ENCODE measurements at places on chromosomes 7 and 10. TPM values are rescaled to one million over a fixed set of nuclear protein-coding genes. Genes with fewer than 3 reads are reported as not detected.

ANKRD7 gene
- total RNA-seq, result 12.2 TPM

HTR7 gene
- total RNA-seq, result 14.3 TPM

VSTM2A gene
- total RNA-seq, result 99.1 TPM

ALOX5 gene
- 1.2 TPM for total RNA-seq

CPXM2 gene
- under 0.01 TPM for total RNA-seq

OR9A2 gene
- under 0.01 TPM for total RNA-seq

WASHC2A gene
- 45.2 TPM for total RNA-seq

PRR15 gene
- 0.41 TPM for total RNA-seq

GNAT3 gene
- not detected for total RNA-seq

EGFR gene
- total RNA-seq, result 5.3 TPM

AOAH gene
- total RNA-seq, result 3.7 TPM

PLAU gene
- total RNA-seq, result 0.82 TPM

MDFIC gene
- total RNA-seq, result 6.1 TPM

DYNC1I1 gene
- total RNA-seq, result 157 TPM

HOXA1 gene
- total RNA-seq, result not detected

OR6B1 gene
- not detected for total RNA-seq

HKDC1 gene
- total RNA-seq, result 0.41 TPM

ACTL6B gene
- total RNA-seq, result 163 TPM

EPHA1 gene
- total RNA-seq, result 0.41 TPM

CAV2 gene
- 25.7 TPM for total RNA-seq

CD36 gene
- 22.0 TPM for total RNA-seq

PON2 gene
- 45.7 TPM for total RNA-seq

DNTT gene
- not detected for total RNA-seq
